Frontal cortex (tissue), 4 donors: ENCODE measurements at places on chromosomes 16 and 17. TPM values are rescaled to one million over a fixed set of nuclear protein-coding genes. Genes with fewer than 3 reads are reported as not detected.

GRCh38 chr17:55067697-55068439 lies 99.3 kb downstream of the STXBP4 start:
- no peak for DNase-seq

GRCh38 chr17:81391936-81392908 lies 3.0 kb upstream of the BAHCC1 start:
- peak; percentile 63 for DNase-seq

DNA sequence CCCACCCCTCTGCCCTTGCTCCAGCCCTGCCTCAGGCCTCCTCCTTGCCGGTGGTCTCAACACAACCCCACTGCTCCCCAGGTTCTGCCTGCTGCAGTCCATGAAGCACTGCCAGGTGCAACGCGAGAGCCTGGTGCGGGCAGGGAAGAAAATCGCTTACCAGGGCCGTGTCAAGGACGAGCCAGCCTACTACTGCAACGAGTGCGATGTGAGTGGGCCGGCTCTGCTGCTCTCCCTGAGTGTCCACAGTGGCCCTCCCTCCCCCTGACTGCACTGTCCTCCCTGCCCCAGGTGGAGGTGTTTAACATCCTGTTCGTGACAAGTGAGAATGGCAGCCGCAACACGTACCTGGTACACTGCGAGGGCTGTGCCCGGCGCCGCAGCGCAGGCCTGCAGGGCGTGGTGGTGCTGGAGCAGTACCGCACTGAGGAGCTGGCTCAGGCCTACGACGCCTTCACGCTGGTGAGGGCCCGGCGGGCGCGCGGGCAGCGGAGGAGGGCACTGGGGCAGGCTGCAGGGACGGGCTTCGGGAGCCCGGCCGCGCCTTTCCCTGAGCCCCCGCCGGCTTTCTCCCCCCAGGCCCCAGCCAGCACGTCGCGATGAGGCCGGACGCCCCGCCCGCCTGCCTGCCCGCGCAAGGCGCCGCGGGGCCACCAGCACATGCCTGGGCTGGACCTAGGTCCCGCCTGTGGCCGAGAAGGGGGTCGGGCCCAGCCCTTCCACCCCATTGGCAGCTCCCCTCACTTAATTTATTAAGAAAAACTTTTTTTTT lies 1.8 kb upstream of the TMEM88 start:
- DNase-seq: no peak

DNA sequence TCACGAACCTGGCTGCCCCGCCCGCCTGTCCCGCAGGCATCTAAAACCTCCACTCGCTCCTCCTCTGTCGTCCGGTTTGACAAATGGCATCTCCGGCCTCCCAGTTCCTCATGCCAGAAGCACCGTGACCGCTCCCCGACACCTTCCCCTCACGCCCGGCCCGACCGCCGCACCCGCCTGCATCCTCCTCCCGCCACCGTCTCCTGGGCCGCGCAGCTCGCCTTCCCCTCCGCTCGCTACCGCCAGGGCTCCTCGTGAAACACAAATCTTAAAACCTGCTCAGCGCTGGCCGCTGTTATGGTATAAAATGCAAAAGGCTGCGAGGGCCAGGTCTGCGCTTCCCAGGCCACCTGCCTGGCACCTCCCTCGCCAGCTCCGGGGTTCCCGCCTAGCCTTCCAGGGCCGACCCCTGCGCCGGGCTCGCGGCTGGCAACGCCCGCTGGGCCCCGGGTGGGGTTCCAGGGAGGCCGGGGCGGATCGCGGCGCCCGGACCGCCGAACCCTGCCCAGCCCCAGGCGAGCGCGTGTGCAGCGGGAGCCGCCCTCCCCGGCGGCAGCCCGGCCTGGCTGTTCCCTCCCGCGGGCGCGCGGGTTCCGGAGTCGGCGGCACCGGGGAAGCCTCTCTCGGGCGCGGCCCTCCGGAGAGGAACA lies 488 bp downstream of the SPSB3 start:
- no peak for DNase-seq

DNA sequence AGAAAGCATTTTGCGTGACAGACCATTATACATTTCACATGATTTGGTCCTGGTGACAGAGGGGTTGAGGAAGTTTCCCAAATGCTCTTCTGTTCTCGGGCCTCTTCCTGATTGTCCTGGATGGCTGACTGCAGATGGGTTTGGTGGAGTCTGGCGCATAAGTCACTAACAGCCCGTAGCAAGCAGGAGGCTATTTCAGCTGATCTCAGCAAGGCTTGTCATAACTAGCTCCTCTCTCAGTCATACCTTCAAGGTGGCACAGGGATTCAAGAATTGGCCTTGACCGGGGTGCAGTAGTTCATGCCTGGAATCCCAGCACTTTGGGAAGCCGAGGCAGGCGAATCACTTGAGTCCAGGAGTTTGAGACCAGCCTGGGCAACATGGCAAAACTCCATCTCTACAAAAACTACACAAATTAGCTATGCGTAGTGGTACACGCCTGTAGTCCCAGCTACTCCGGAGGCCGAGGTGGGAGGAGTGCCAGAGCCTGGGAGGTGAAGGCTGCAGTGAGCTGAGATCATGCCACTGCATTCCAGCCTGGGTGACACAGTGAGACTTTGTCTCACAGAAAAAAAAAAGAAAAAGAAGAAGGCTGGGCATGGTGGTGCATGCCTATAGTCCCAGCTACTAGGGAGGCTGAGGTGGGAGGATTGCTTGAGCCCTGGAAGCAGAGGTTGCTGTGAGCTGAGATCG lies 68.9 kb upstream of the HAS3 start:
- DNase-seq: no peak

DNA sequence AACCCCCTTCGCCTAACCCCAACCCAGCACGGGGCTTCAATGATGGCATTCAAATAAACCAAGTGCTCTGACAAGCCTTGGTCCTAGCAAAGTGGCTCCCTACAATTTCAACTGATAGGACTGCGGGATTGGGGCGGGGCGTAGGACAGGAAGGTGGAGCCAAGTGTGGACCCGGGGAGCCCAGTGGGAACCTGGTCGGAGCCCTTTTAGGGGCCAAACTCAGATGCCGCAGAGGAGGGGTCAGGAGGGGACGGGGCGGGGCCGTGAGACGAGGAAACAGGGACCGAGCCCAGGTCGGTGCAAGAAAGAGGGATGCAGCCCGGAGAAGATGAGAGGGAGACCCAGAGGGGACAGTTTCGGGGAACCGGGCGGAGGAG lies 13.2 kb upstream of the CDIPT start:
- DNase-seq: no peak

DNA sequence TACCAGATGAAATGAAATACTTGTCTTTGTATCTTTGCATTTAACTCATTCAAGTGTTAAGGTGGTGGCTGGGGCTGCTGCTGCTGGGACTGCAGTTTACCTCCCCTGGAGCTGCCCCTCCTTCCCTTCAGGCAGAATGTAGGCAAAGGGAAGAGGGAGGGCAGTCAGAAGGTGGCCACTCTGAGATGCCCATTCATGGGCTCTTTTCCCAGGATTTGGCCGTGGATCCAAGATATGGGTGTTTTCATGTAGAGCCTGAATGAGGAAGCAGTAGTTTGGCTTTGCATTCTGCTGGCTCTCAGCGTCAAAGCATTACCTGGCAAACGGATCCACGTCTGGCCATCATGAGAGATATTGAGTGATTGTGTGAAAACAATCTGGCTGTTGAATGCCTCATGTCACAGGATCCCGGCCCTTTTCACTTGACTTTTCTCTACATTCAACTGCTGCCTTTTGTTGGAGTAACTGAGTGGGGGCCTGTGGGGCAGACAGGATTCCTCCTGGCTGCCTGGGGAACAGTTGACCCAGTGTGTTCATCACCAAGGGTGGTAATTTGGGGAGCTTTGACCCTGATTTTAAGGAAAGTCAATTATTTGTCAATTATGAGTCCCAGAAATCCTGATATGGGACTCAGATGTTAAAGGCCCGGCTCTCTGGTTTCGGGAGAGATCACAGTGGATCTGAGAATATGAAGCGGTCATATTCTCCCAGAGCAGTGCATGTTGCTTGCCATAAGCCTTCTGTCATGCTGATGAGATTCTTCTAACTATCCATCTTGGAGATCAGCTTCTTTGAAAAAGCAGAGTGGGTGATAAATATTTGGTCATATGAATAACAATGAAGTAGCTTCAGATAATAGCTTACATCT lies 236.8 kb downstream of the IRX3 start:
- no peak for DNase-seq

- no peak for DNase-seq
Measured at GRCh38 chr16:80038566-80038965, 438.0 kb upstream of the MAF start.

The FKBP10 gene
- total RNA-seq: 9.0 TPM

The PLA2G10 gene
- not detected for total RNA-seq

The SOX15 gene
- total RNA-seq: 1.2 TPM

The LRRC46 gene
- not detected for total RNA-seq

The GJD3 gene
- not detected for total RNA-seq

The OR4D1 gene
- total RNA-seq: under 0.01 TPM

The BCO1 gene
- under 0.01 TPM for total RNA-seq
